ENCODE measurements at places on chromosomes 13 and 19.

- DNase-seq, result no peak
Measured at GRCh38 chr19:11338569-11339253, 746 bp downstream of the RAB3D start.

DNA sequence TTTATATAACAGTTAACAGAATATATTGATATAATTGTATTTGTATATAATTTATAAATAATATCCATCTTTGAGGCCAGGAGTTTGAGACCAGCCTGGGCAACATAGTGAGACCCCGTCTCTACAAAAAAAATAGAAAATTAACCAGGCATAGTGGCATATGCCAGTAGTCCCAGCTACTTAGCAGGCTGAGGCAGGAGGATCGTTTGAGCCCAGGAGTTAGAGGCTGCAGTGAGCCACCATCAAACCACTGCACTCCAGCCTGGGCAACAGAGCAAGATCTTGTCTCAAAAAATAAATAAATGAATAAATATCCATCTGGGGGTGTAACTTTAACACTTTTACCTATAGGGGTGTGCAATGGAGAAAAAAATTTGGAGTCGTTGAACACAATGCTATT, 1.3 kb upstream of the SHFL start:
- DNase-seq, result no peak

DNA sequence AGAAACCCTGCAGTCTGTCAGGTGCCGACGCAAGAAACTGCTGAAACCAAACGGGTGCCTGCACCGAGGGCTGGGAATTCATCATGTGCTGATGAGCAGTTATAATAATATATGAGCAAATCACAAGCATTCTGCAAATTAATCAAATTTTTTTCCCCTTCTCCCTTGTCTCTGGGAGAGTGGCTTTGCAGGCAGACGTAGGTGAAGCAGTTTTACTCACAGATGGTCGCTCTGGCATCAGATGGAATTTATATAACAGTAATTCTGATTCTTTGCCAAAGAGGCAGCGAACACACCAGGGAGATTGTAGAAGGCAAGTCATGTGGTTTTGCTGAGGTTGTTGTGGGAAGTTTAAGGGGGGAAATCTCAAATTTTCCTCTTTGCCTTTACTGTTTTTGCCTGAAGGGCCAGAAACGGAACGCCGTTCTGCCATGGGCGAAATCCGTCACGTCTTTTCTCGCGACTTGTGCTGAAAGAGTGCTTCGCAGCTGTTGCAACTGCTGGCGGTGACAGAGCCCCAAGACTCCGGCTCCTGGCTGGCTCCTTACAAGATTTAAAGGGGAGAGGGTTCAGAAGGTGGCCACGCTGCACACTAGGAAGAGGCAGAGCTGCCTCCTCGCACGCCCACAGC, 320.1 kb downstream of the ZNF536 start:
- no peak for DNase-seq

- DNase-seq, result no peak
Measured at GRCh38 chr19:572743-573518, 535 bp downstream of the BSG start.

DNA sequence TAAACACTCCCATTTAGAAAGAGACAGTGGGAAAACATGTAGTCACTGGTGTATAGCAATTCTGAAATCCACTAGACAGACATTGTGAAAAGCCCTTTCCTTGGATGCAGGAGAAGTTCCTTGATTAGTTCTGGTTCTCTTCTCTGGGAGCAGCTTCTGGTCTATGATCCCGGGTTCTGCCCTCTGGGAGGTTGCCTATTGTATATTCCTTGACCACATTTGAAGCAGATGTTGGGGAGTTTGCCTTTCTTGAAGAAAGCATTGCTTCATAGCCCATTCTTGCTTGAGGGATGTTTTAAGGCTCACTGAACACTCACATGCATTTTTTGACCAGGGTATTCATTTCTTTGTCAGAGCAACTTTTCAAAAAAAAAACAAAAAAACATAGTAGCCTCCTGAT, 211.9 kb downstream of the NDFIP2 start:
- DNase-seq, result no peak

- no peak for DNase-seq
Measured at GRCh38 chr19:51750400-51751094, 1.1 kb downstream of the FPR1 start.

DNA sequence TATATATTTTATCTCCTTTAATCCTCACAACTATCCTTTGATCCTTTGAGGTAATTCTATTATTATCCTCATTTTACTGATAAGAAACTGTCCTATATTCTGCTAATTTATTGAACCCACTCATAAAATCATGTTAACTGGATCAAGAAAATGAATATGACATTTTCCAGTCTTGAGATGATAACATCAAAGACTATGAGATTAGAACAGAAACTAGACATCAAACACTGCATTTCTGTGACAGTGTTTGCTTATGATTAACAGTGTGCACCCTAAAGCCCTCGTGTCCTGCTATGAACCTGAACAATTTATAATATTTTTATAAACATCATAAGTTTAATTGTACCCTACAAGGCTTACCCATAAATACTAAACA, 96.3 kb downstream of the TBC1D4 start:
- no peak for DNase-seq

GRCh38 chr13:54078271-54078870, 1049.8 kb downstream of the OLFM4 start:
- DNase-seq, result no peak

- no peak for DNase-seq
Measured at GRCh38 chr13:51643882-51644281, 59.6 kb downstream of the WDFY2 start.

GRCh38 chr19:31023038-31023437, 326.2 kb downstream of the TSHZ3 start:
- no peak for DNase-seq

DNA sequence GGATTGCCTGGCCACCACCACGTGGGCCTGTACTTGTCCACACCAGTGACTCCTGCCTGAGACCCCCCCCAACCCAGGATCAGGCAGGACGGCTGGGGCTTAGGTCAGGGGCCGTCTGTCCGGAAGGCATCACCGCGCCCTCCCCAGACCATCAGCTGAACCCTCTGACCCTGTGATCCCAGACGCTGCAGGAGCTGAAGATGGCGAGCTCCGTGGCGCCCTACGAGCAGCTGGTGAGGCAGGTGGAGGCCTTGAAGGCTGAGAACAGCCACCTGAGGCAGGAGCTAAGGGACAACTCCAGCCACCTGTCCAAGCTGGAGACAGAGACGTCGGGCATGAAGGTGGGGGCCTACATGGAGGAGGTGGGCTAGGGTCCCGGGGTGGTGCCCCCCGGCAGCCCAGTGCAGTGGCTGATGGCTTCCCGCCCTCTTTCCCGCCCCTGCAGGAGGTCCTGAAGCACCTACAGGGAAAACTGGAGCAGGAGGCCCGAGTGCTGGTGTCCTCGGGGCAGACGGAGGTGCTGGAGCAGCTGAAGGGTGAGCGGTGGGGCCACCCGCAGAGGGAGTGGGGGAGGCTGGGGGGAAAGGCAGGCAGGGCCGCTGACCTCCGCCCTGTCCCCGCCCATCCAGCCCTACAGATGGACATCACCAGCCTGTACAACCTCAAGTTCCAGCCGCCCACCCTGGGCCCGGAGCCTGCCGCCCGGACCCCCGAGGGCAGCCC, 3.0 kb downstream of the APC2 start:
- no peak for DNase-seq

DNA sequence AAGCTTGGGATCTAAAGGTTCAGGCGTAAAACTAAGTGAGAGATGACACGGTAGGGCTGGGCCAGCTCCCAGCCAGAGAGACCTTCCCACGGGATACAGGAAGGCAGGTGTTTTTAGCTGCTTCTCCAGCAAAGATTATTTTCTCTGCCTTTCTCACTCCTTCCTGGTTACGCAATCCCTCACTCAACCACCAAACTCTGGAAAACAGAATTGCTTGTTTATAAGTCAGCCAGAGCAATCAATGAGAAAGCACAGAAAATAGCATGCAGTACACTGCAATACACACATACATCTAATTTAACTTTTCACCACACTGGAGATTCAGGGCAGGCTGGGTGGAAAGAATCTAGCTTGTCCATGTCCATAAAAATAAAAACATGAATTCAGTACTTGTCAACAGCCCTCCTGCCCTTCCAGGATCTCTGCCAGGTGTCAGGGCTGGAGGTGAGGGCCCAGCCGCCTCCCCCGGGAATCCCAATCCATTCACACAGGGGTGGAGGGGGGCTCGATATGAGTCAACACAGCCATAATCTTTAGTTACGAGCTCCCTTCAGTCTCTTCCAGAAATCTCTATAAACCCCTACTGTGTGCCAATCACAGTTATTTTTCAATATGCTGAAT, 12.2 kb downstream of the RHPN2 start:
- DNase-seq, result no peak

- DNase-seq, result no peak
Measured at GRCh38 chr19:39362682-39363657, 20.7 kb downstream of the SAMD4B start.

DNA sequence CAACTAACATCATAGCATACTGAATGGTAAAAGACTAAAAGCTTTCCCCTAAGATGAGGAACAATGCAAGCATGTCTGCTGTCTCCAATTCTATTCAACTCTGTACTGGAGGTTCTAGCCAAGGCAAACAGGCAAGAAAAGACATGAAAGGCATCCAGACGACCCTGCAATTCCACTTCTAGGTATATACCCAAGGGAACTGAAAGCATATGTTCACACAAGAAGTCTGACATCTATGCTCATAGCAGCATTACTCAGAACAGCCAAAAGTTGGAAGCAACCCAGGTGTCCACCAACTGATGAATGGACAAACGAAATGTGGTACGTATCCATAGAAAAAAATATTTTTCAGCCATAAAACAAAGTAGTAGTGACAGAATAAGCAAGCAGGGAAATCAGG, 39.1 kb downstream of the PEPD start:
- DNase-seq, result no peak

DNA sequence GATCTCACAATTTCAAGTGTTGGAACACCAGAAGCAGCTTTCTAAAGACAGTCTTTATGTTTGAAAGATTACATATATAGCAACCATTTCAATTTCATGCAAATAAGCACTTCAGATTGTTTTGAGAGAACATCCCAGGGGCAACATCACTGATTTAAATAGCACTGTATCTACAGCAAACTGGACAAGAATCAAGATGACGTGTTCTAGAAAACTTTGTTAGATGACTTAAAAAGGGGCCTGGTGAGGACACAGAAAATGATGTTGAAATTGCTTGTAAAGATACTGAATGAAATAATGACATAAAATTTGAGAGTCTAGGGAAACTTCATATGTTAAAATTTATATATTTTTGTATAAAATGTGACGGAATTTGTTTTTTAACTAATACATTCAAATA, 277.1 kb downstream of the KLF12 start:
- no peak for DNase-seq

DNA sequence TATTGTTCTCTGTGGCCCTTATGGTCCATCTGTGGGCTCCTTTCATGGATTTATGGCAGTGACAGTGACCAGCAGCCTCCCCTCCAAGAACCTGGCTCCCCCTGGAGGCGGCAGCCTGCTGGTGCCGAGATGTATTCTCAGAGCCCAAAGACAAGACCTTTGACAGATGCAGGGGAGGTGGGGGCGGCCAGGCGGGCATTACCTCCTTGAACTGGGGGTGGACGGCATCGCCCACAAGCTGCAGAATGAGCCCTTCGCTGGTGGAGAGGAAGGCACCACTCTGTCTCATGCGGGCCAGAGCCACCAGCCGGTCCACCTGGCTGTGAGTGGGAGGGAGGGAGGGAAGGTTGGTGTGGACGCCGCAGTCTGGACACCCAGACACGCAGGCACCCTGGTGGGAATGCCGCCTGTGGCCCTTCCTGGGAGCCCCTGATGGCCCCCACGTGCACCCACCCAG, 6.6 kb downstream of the ISOC2 start:
- no peak for DNase-seq

DNA sequence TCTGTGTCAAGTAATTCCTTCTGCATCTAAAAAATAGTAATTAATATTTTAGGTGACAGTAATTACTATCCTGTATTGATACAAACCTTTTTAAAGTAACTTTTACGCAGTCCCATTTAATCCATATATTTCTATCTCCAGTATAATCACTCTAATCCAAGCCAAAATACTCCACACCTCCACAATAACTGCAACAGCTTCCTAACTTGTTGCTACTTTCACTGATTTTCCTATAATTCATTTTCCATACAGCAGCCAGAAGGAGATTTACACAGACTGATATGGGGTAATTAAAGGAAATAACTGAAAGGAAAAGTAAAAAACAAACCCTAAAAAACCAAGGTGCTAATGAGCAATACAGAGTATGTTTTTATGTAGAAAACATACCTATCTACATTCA, 64.9 kb downstream of the RBM26 start:
- no peak for DNase-seq

DNA sequence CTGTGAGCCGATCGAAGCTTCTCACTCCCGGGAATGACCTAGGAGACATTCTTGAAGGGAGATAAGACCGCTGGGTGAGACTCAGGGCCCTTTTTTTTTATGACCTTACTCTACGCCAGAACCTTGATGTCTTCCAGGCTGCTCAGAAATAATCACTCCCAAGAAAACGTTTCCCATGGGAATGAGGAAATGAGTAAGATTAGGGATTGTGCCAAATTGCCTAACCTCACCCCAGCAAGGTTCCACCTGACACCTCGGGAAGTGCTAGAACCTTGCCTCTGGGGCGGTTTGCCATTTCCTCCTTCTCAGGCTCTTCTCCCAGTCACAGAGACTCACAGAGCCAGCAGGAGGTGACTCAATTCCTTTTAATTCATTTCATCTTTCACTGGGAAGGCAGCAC, 2.3 kb downstream of the SLC46A3 start:
- DNase-seq, result no peak

GRCh38 chr19:426725-427445, 17.9 kb upstream of the C2CD4C start:
- no peak for DNase-seq

GRCh38 chr13:110023729-110024644, 237.6 kb upstream of the IRS2 start:
- peak; percentile 22 for DNase-seq

GRCh38 chr13:113138792-113139551, 16.4 kb downstream of the F10 start:
- DNase-seq, result no peak

DNA sequence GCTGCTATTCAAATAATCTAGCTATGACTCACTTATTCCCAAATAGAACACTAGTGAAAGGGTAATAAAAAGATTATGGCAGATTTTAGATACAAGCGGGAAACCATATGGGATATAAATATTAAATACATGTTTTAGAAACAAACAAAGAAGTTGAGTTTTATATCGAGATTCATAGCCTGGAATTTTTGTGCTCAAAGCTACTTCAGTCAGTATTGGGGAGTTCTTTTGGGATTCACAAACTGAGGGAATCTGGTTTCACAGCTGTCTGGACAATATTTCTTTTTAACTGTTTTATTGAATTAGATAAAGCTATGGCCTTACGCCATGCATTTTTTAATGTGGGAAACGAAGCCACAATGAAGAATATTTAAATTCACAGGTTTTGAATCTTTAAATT, 257.1 kb upstream of the PCDH20 start:
- DNase-seq, result no peak
